ENCODE measurements at places on chromosomes 16 and 17. TPM values are rescaled to one million over a fixed set of nuclear protein-coding genes. Genes with fewer than 3 reads are reported as not detected.

LPO gene
- not detected for total RNA-seq

C17orf67 gene
- not detected for total RNA-seq

IRF8 gene
- total RNA-seq: 1.0 TPM

FOXO3B gene
- total RNA-seq: 31.4 TPM

SCNN1B gene
- total RNA-seq: 0.34 TPM

SSTR5 gene
- 1.3 TPM for total RNA-seq

NAA60 gene
- 69.9 TPM for total RNA-seq

DNA sequence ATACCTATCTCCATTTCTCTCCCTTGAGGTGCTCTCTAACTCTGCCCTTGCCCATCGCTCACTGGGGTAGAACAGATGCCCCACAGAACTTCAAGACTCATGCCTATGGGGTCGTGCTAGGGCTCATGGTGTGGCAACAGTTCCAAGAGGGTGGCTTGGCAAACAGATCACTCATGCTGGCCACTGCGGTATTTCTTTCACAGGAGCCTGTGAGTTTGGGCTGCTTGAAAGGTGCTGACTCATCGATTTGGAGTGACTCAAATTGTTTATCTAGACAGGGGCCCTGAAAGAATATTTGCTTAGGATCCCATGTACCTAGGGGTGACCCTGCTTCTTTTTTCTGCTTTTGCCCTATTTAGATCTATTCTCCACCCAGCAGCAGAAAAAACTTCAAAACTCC is 69.9 kb downstream of the IRX5 start:
- DNase-seq: no peak

GRCh38 chr17:64777415-64778239 is 115.5 kb upstream of the SMURF2 start:
- DNase-seq: no peak

DNA sequence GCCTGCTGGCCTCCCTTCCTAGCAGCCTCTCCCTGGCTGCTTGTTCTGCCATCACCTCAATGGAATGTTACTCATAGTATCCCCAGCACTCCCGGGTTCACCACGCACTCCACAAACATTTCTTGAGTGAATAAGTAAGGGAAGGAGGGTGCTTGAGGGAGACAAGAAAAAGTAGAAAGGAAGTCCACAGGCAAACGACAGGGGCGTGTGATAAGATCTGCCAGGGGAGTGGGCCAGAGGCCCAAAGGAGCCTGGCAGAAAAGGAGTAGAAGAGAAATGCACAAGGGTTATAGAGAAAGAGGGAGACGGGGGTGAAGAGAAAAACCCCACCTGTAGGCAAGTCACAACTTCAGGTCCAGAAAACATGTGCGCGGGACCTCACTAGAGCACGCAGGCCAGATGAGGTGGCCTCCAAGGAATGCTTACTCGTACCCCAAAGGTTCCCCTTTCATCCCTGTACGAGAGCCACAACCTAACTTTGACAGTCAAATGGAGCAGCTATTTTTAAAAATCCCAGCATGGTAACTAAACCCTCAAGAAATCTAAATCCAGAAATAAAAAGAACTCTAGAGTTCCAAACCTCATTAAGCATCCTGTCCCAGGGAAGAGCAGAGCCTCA is 6.6 kb downstream of the ZDHHC7 start:
- no peak for DNase-seq

DNA sequence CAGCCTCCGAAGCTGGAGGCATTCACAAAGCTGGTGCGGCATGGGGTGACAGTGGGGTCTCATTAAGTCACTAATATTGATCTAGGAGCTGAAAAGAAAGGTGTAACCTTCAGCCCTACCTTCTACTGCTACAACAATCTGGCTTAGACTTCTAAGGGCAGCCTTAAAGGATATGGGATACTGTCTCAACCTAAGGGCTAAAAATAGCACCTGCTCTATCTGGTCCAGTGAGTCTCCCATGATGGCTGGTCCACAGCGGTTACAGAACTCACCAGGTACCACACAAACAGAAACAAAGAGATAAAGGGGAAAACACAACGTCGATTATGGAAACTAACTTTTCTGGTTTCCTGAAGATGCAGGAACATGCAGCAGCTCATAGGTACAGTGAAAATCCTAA is 115.8 kb downstream of the SMG6 start:
- DNase-seq: no peak

GRCh38 chr17:7590743-7591142 is 849 bp upstream of the SOX15 start:
- DNase-seq: no peak

DNA sequence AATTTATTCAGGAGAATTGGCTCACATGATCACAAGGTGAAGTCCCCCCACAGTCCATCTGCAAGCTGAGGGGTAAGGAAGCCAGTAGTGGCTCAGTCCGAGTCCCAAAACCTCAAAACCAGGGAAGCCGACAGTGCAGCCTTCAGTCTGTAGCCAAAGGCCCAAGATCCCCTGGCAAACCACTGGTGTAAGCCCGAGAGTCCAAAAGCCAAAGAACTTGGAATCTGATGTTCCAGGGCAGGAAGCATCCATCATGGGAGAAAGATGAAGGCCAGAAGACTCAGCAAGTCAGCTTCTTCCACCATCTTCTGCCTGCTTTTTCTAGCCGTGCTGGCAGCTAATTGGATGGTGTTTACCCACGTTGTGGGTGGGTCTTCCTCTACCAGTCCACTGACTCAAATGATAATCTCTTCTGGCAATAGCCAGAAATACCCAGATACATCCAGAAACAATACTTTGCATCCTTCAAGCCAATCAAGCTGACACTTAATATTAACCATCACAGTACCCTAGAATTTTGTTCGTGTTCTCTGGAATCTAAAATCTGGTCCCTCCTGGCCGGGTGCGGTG is 40.4 kb downstream of the TMEM114 start:
- DNase-seq: no peak

DNA sequence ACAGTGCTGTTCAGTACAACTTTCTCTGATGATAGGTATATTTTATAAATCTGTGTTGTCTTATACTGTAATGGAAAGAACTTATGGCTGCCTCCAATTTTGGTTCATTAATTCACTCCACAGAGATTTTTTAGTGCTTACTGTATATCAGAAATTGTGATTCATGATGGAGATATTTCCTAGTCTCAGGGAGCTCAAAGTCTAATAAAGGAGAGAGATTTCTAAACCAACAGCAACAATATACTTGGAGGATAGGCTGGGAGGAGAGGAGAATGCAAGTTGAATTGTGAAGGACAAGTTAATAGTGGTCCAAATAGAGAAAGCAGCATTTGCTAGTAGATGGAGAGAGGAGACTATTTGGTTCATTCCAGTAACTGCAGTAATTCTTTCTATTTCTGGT is 63.5 kb downstream of the TANC2 start:
- no peak for DNase-seq

DNA sequence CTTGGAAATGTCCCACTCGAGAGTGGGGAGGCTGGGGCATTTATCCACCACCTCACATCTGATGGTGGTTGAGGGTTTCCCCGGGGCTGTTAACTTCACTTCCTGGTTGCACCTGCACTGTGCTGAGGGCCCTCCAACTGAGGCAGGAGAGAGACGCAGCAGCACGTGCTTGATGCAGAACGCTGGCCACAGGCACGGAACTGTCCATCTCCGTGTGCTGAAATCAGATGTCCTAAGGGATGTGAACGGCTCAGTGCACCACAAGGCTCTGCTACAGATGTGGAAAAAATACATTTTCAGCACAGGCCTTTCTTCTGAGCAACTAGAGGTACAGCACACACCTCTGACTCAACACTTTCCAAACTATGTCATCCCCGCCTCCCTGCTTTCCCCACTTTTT is 114.8 kb upstream of the C16orf82 start:
- no peak for DNase-seq

GRCh38 chr17:55177855-55178217 is 86.9 kb upstream of the HLF start:
- DNase-seq: no peak

GRCh38 chr17:78777881-78778280 is 4.2 kb downstream of the CYTH1 start:
- no peak for DNase-seq

GRCh38 chr17:3978421-3979289 is 14.4 kb upstream of the ATP2A3 start:
- no peak for DNase-seq

All from glutamatergic neuron (in vitro differentiated cells).